8988T (cell line): ENCODE measurements at places on chromosomes 2 and 18.
A peak's percentile ranks its signal among the peaks of the same experiment; 100 is the strongest.

- DNase-seq = no peak
These were observed 91.1 kb downstream of the CABLES1 start for GRCh38 chr18:23226391-23226790.

DNA sequence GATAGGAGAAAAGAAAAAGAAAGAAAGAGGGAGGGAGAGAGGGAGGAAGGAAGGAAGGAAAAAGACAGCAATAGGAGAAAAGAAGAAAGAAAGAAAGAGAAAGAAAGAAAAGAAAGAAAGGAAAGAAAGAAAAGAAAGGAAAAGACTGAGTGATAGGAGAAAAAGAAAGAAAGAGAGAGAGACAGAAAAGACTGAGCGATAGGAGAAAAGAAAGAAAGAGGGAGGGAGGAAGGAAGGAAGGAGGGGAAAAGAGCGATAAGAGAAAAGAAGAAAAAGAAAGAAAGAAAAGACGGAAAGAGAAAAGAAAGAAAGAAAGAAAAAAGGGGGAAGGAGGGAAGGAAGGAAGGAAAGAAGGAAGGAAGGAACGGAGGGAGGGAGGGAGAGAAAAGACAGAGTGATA lies 216.7 kb downstream of the DOK6 start:
- DNase-seq = no peak

- DNase-seq = no peak
These were observed 26.2 kb downstream of the SERPINB4 start for GRCh38 chr18:63617915-63618234.

- DNase-seq = no peak
These were observed 295.4 kb downstream of the ZEB2 start for GRCh38 chr2:144224472-144224871.

DNA sequence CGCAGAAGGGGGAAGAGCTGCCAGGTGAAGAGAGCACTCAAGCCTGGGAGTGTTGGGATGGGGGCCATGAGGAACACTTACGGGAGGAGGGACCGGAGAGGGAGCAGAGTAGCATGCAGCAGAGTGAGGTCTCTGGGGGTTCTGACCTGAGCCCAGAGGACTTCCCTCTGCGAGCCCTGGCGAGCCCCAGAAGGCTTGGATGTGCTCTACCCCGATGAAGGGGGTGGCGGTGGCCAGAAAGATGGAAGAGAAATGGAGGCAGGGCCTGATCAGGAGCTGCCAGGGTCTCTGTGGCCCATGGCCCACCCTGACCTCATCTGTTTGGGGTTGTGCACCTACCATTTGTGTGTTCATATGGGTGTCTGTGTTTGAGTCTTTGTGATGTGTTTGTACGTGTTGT lies 42.0 kb downstream of the CROCC2 start:
- DNase-seq = peak; percentile 6

DNA sequence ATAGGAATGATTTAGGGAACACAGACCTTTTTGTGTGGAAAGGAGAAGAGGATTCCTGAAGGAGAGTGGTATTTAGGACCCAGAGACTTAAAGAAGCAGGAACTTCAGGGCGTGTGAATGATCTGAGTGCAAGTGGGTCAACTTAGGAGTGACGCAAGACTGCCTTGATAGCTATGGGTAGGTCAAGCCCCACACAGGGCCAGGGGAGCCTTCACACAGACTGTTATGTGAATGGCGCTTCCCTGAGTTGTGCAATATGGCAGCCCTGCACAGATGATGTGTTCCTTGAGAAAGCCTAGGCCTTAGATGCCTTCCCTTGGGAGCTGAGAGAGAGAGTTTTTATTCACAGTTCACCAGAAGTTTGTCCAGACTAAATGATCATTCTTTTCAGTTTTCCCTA lies 47.1 kb upstream of the IGFBP5 start:
- DNase-seq = no peak

DNA sequence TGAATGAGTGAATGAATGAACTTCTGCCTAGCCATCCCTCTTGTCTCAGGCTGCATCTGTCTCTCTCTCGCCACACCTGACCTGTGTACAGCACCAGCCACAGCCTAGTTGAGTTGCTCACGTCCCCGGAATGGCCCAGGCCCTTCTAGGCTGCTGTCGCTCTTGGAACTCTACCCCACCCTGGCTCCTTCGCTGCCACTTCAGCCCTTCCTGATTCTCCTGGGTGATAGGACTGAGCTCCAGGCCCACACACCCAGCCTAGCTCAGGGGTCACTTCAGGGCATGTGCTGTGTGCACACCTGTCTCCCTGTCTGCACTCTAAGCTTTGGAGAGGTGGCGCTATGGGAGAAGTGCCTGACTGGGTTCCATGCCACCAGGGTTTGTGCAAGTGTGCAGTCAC lies 236.6 kb downstream of the GLI2 start:
- DNase-seq = no peak

- no peak for DNase-seq
These were observed 49.2 kb upstream of the CCDC150 start for GRCh38 chr2:196590286-196590685.

- no peak for DNase-seq
These were observed 2.6 kb upstream of the CD207 start for GRCh38 chr2:70837980-70838925.

DNA sequence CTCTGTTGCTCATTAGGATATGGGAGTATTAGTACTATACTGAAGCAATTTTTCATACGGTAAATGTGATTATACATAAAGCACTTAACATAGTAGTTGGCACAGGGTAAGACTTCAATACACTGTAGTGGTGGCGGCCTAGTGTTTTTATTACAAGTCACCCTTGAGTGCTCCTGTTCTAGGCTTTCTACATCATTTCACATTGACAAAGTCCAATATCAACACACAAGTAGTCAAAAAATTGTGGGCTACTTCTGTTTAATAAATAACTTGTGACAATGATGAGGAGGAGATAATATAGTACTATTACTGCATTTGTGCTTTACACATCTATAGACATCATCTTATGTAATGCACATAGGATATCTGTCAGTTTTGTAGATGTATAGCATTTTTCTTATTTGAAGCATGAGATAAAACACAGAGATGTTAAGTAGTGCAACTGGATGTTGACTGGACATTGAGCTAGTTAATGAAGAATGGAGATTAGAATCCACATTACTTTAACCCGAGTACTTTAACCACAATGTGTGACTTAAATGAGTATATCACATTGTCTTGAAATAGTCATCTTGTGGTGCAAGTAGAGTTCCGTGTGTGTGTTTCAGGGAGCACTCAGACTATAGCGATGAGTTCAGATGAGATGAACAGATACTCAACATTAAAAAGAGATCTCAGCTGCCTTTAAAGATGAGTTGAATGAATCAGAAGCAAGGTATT lies 134.8 kb downstream of the ZNF385B start:
- no peak for DNase-seq

- DNase-seq = no peak
These were observed 24.5 kb downstream of the MALT1 start for GRCh38 chr18:58695772-58696171.

DNA sequence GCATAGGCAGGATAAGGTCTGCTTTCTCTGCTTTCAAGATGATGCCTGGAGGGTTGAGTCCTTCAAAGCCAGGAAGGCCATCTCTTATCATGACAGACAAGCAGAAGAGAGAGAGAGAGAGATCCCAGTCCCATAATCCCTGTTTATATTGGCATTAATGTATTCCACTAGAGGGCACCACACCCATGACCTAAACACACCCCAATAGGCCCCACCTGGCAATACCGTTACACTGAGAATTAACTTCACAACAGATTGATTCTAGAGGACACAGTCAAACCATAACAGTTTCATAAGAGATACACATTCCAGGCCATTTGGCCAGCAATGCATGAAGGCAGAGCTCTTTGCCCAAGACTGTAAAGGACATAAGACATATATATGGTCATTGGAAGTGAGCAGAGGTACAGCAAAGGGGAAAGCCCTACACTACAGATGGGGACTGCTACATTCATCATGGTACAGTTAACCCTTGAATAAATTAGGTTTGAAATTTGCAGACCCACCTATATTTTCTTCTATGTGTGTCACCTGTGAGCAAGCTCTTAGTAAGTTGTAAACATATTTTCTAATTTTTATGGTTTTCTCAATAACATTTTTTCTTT lies 1516.1 kb downstream of the RPIA start:
- DNase-seq = no peak

- no peak for DNase-seq
These were observed 15.6 kb downstream of the COLEC12 start for GRCh38 chr18:484749-485464.

DNA sequence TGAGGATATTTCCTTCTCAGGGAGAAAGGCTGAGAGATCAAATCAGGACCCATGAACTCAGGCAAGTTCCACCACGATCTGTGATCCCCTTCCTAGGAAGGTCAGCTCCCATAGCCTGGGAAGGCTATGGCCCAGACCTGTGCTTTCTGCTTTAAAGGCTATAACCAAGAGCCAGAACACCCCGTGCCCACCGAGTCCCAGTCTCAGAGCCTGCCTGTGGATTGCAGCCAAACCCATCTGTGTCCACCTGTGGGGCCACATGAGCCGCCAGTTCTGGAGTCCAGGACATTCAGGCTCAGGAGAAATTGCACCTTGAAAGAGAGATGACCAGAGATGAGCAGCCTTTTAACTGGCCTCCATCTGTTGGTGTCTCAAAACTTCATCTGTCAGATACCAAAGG lies 46.9 kb downstream of the MAL start:
- DNase-seq = no peak

DNA sequence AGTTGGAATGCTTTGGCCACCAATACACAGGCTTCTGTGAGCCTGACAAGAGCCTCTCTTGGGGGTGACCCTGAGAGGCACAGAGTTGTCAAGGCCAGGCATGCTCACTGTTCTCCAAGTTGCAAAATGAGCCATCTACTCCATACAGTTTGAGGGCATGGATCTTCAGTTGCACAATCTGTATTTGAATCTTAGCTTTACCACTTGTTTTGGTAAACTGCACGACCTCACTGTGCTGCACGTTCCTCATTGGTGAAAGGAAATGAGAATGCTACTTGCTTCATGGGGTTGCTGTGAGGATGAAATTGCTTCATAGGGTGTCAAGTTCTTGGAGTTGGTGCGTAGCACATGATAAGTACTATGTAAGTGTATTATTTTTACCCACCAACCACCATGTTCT lies 12.0 kb upstream of the HAAO start:
- DNase-seq = no peak

GRCh38 chr2:73028841-73029240 lies 42.7 kb downstream of the SFXN5 start:
- no peak for DNase-seq

DNA sequence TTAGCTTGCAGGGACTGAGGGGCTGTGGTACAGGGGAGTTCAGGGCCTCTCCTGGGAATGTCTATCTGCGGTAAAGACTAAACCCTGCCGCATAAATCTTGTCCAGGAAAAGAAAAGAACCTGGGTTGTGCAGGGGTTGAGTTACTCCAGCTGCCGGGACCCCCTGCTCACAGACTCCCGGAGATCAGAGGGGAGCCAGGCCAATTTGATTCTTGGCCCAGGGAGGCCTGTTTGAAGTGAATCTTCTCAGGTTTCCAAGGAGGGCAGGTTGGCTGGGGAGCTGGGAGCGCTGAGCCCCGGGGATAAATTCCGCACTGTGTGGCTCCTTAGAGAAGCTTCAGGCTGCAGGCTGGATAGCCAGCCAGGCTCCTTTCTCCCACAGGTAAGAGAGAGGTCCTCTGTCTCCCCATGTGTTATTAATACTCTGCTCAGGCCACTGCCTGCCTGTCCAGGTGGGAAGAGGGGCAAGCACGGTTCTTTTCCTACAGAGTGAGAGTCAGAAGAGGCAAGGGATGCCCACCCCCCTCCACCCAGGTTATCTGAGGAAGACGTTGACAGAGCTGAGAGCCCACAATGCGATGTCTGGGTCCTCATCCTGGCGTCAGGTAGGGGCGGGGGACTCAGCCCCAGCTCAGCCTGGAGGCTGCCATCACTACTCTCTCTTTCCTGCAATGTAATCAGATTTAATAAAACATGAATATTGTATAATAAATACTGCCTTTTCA lies 82.7 kb downstream of the LONRF2 start:
- DNase-seq = no peak

DNA sequence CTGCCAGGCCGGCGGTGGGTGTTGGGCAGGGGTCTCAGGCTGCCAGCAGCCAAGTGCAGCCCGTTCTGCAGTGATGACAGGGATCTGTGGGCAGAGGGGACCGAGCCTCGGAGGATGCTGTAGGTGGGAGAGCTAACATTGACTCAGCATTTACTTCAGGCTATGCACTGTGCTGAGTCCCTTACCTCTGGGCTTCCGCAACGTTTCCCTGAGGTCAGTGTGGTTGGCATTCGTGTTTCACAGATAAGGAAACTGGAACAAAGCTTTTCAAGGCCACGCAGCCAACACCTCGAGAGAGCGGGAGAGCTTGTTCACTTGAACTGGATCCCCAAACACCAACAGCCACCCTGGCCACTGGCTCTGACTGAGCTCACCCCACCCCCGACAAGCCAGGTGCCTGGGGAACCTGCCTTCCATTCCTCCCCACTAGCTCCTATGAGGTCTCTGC lies 839 bp upstream of the GPR148 start:
- no peak for DNase-seq

DNA sequence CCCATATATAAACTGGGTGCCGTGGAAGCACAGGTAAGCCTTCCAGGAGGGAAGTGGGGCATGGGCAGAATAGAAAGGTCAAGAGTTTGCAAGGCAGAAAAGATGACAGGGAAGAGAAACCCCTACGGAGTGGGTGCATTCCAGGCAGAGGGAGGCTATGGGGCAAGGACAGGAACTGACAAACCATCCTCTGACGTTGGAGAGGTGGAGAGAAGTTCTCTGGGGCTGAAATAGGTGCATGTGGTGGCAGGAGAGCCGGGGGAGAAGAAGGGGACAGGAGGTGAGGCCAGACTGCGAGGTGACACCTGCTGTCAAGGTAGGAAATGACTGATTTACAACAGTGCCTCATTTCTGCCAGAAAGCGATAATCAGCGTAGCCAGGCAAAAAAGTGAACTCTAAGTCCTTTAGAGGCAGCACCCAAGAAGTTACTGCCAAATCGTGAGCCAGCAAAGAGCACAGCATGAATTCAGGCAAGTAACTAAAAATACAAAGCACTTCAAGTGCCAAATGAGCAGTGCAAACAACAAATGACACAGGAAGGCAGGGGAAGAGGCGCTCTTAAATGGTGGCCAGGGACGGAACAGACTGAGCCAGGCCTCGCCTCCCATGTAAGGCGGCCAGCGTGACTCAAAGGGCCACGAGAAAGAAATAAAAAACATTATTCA lies 113.3 kb upstream of the ACVR1C start:
- no peak for DNase-seq

DNA sequence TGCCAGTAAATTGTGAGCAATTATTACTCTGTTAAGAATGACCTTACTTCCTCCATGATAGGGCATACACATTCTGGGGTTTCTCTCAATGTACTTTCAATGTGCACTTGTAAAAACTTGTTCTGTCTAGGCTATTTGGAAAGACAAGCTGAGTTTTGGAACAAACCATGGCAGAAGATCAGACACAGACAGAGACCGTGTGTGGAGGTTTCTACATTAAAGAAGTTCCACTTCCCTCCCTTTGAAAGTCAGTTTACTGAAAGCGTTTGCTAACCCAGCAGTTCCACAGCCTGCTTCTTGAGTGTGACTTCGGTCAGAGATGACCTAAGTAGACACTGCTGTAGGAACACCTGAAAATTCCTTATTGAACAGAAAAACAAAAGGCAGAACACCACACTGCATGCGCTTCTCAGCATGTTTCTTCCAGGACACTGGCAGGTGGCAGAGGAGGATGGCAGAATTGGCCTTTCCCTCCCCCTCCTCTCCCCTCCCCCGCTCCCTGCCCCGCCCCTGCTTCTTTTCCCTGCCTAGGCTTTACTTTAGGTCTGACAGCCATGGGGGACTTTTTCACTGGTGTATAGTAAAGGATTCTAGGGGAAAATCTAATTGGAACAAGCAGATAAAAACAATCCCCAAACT lies 109.8 kb downstream of the NOL10 start:
- no peak for DNase-seq
